ENCODE measurements at places on chromosomes 3 and 15.

DNA sequence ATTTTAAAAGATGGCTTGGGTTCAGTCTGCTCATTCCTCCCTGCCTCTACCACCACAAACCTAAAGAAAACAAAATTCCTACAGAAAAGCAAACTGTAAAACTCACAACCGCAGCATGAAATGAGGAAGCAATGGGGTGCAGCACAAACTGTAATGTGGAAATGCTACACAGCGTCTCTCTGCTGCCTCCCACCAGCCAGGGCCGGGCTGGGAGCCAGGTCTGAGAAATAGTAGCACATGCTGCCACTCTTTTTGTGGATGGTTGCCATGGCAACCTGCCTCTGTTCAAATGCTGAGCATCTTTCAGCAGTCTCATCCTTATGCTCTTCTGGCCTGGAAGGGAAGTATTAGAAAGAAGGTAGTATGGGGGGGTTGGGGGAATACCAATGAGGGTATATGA, 55.4 kb downstream of the EOMES start:
- DNase-seq = peak; percentile 23

GRCh38 chr3:23277688-23278087, 74.6 kb downstream of the UBE2E2 start:
- no peak for DNase-seq

DNA sequence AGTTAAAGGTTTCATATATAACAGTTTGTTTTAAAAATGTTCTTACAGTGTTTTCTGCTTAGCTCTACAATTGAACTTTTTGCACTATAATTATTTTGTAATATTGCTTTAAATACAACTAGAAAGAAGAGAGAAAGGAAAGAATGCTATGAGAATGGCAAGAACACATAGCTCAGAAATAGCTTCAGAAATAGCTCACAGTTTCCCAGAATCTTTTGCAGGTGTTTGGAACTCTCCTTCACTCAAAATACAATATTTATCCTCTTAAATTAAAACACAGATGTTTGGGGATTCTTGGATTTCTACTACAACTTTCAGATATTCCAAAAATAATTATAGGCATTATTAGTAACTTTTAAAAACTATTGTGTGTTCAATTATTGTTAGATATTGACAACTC, 658.0 kb upstream of the DPPA4 start:
- no peak for DNase-seq

DNA sequence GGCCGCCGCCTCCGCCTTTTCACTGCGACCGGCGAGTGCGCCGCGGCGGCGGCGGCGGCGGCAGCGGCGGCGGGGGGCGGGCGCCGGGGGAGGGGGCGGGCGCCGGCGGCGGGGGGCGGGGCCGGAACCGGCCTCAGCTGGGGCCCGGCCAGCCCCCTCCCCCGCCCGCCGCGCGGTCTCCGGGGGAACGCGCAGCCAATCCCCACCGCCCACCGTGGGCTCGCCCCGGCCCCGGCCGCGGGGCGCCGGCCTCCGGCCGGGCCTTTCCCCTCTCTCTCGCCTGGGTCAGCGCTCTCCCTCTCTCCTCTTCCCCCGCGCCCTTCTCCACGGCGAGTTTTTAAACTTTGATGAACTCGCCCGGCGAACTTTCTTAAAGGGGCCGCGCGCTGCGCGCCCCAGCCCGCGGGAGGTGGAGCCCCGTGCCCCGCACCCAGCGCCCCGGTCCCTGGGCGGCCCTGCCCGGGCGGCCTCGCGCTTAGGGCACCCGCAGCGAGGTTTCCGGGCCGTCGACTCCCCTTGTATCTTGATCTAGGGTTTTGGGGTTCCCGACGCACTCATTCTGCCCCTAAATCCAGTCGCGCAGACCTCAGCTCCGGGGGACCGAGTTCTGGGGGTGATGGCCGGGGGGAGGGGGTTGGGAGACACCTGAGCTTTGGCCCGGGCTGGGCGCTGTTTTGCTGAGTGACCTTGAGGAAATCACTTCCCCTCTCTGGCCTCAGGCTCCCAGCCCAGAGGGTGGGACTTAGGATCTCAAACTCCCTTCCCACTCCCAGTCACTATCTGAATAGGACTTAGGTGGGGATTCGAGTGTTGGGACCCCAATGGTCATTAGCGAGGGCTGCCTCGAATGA, at the start of gene RBPMS2:
TSS of gene RBPMS2 (minus strand) at position 39 of the 851 bp plus-strand sequence. CDS start 270 bp downstream, outside the sequence.
- DNase-seq = peak; percentile 8

GRCh38 chr15:84799511-84800187, 17.5 kb upstream of the ALPK3 start:
- no peak for DNase-seq

DNA sequence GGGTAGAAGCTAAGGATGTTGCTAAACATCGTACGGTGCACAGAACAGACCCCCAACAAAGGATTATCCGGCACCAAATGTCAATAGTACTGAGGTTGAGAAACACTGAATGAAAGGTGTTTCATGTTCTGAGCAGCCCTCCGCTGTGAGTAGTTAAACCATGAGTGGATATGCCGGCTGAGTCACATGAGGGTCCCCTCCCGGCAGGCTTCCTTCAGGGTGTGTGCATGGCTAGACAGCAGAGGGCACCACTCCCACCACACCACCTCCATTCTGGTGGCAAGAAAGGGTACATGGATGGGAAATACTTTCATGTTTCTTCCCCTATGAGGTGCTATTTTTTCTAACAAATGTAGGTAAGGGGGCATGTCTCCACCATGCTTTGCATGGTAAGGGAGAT, 128.3 kb upstream of the SEMA6D start:
- no peak for DNase-seq

- no peak for DNase-seq
Observed at GRCh38 chr3:21839592-21839991, 88.6 kb upstream of the ZNF385D start.

GRCh38 chr3:192063570-192063969, 602.6 kb downstream of the PYDC2 start:
- no peak for DNase-seq

DNA sequence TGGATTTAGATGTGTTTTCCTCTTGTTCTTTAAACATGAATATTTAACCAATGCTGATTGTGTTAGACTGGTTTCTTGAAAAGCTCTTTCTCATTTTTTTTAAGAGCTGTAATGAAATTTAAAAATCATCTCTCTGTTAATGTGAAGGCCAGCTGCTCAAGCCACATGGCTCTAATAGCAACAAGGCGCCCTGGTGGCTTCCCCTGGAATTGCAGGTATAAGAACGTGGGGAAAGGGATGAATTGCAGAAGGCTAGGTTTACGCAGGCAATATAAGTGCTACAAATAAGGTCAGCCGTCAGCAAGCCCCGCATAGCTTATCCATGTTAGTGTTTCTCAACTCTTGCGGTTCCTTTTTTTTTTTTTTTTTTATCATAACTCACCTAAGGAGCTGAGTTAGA, 108.5 kb downstream of the SAMMSON start:
- DNase-seq = peak; percentile 11

- DNase-seq = no peak
Observed at GRCh38 chr3:171101982-171102641, 75.6 kb upstream of the SLC2A2 start.

- no peak for DNase-seq
Observed at GRCh38 chr3:2153053-2153452, 54.4 kb downstream of the CNTN4 start.

- DNase-seq = no peak
Observed at GRCh38 chr15:63473999-63474809, 30.2 kb upstream of the USP3 start.

GRCh38 chr3:107670986-107671385, 148.2 kb downstream of the BBX start:
- no peak for DNase-seq

DNA sequence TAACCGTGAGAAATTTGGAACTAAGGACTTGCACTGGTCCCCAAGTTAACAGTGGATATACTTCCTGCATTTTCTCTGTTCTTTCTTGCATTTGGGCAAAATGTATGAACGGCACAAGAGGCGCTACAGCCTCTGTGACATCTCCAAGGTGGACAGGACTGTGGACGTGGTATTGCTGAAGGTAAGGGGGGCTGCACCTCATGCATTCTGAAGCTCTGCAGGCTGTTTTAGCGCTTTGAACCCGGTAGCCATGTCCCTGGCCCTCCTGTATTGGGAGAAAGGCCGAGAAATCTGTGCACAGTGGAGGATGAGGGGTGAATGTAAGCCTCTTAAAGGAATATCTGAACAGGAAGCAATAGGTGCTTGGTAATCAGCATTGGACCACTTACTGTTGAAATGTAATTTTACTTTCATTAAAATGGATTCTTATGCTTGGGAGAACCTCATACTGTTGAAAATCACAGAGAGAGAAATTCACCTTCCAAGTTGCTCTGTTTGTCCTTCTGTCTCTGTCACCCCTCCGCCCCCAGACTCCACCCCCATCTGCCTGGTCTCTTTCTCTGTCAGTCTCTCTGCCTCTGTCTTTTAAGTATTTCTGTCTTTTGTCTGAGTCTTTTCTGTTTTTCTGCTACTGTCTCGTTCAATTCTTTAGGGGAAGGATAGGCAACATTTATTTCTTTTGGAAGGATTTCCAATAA, 174.6 kb downstream of the KLHL25 start:
- no peak for DNase-seq

DNA sequence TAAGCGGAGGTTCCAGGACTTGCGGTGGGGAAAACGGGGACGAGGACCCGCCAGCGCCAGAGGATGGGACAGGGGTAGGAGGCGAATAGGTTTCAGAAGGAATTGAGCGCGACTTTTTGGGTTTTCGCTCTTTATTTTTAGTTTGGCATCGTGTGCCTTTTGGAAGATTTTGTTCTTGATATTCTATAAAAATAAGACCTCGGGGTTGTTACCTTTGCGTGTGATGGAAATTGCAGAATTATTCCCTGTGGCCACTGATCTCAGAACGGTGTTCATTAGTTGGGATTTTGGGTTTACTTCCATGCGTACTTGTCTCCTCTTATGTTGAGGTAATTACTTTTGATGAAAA, 453 bp upstream of the CCDC14 start:
- DNase-seq = no peak

DNA sequence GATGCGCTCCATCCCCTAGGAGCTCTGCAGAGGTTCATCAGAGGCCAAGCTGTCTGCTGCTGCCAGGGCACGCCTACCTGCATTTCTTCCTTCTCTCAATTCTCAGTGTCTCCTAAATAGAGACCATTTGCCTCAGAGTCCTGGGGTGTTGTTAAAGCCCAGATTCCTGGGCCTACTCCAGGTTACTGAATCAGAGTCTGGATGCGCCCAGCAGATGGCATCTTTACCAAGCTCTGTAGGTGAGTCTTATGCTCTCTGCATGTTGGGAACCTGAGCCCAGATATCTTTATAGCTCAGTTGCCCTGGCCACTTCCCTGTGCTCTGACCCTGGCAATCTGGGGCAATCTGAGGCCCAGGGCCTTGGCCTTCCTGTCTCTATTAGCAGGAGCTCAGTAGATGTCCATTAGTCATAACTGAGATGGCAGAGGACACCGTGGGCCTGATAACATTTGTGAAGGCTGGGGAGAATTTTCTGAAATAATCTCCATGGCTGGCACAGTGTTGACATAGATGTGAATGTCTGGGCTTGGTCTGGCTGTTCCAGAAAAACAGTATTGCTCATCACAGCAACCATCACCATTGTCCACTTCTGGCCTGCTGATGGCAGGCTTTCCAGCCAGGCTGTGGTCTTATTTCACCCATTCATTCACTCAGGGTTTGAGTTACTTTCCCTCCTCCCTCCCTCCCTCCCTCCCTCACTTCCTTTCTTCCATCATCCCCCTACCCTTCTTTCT, 13.3 kb upstream of the RBP1 start:
- no peak for DNase-seq

DNA sequence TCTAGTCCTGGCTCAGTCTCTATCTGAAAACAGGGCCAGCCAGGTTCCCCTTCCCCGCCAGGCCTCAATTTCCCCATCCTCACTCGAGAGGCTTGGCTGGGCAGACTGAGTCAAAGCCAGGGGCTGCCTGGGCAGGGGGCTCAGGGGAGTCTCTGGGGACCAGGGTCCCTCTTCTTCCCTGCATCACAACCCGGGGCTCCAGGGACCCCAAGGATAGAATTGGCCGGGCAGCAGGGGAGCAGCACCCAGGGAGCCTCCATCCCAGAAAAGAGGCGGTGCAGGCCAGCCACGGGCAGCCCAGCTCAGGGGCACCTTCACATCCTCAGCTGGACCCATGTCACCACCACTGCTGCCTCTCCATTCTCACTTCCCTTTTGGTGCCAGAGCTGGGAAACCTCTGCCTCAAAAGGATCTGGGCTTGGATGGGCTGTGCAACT, 13.3 kb upstream of the PLXND1 start:
- no peak for DNase-seq

GRCh38 chr3:78455166-78455565, 1312.6 kb downstream of the ROBO1 start:
- DNase-seq = no peak

DNA sequence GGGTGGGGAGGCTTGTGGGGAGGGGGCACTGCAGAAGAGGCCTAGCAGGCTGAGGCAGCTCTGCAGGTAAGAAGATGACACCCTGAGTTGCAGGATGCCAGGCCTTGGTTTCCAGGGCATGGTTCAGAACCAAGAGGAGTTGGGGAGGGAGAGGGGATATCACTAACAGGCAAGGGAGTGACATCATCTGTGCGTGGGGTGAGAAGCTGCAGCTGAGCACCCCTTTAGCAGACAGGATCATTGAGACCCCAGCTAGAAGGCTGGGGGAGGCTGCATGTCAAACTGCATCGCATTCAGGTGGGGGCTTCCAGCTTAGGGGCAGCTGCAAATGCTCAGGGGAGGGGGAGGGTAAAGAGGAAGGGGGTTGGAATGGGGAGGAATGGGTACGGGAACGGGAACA, 23.0 kb downstream of the CACNA2D2 start:
- DNase-seq = no peak

DNA sequence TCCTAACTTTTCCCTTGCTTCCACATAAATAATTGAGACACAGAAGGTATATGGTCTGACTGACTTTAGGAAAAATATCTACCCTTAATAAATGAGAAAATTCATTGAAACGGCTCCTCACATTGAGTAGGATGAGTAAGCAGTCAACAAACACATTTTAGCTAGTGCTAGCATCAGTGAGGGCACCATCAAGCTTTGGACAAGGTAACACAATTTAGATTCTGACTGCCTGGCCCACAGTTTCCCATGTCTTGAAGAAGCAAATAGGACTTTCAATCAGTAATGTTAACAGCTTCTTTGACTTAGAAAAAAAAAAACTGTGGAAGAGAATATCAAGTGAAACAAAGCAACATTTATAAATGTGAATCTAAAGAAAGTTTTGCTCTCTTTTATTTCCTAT, 70.1 kb upstream of the MBNL1 start:
- DNase-seq = no peak

- no peak for DNase-seq
Observed at GRCh38 chr3:93981649-93982048, 1.7 kb downstream of the ARL13B start.

DNA sequence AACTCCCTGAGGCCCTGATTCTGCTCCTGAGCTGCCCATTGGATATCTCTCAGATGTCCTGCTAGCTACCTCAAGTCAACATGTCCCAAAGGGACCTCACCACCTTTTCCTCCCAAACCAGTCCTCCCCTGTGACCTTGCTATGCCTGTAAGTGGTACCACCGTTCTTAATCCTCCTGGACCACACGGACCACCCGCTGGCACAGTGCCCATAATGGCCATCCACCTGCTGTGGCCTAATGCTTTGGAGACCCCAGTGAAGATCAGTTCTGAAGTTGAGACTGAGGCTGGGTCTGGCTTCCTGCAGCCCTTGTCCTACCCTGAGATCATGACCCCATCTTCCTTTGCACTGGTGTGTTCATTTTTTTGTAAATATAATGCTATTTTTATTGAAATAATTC, 15.0 kb upstream of the VPS8 start:
- no peak for DNase-seq

- no peak for DNase-seq
Observed at GRCh38 chr3:99418709-99419108, 219.7 kb upstream of the COL8A1 start.
